Stimulated activated naive CD4-positive, alpha-beta T cell (primary cell): ENCODE measurements at places on chromosomes 11 and 22.

- no peak for DNase-seq
These were observed 1119.0 kb downstream of the BRD1 start for GRCh38 chr22:48708558-48709245.

DNA sequence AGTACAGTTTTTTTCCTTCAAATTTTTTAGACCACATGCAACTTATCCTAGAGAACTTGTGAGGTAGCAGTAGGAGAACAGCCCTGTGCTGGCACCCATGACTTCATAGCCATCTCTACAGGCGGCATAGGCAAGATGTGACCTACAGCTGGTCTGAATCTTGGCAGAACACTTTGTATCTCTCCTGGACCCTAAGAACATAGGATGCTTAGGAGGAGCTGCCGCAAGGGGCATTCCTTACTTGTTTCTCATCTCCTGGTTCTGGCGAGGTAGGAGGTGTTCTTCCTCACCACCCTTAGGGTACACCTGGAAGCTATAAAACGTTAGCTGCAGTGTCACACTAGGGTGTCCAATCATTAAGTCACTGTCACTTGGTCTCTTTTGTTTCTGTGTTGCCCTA lies 16.4 kb downstream of the CWC15 start:
- DNase-seq, result no peak

GRCh38 chr11:41983475-41983874 lies 524.0 kb upstream of the LRRC4C start:
- no peak for DNase-seq

GRCh38 chr11:92827132-92827531 lies 142.3 kb upstream of the MTNR1B start:
- no peak for DNase-seq

GRCh38 chr11:19392847-19393518 lies 152.2 kb upstream of the E2F8 start:
- no peak for DNase-seq

GRCh38 chr11:38446336-38446735 lies 1848.3 kb upstream of the RAG2 start:
- no peak for DNase-seq

DNA sequence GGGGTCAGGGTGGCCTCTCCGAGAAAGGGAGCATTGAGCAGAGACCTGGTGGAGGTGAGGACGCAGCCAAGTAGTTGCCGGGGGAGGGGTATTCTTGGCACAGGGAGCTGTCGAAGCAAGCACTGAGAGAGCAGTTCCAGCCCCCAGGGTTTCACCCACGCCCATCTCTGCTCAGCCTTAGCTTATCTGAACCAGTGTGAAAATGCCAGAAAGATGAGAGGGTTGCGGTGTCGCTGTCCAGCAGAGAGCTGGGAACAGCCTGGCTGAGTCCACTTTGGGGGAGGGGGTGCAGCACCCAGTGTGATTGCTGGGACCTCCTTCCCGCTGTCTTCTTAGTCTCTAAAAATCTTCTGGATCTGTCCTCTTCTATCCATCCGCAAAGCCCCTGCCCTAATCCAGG lies 123.3 kb upstream of the TBCEL start:
- no peak for DNase-seq

DNA sequence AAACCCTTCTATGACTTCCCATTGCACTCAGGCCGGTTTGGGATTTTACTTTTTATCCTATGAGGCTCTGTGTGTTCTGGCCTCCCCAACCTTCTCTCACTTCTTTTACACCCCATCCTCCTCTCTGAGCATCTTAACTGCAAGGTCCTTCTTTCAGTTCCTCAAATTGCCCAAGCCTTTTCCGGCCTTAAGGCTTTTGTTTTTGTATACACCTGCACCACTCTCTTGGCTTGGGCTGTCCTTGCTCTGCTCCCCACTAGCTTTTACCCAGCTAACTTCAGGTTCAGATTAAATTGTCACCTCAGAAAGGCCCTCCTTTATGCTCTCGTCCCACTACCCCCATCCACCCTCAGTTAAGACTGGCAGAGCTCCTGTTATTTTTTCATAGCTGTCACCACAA lies 55.5 kb downstream of the FAM83F start:
- no peak for DNase-seq
